ENCODE measurements at places on chromosomes 16 and 17.

DNA sequence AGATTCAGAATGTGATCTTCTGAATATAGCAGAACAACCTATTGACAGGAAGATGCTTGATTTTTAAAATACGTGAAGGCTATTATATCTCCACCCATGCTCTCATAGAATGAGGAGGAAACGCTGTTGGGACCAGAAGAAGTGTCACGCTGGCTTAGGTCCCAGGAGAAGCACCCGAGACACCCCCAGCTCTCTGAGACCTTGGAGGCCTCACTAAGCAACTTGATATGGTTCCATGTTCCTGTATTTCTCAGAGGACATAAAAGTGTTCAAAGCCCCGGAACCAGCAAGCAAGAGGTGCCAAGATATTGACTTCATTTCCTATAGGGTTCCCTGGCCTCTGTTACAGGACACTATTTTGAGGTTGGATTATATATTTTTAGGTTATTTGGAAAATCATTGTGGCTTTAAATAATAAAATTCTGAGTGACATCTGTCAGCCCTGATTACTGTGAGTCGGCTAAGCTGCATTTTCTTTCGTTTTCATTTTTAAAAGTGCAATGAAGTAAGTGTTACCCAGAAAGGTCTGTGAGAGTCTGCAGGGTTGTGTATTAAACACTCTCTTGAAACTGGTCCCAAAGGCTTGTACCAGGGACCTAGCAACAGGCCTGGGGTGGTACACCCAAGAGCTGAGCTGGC is 400.0 kb downstream of the SOX9 start:
- no peak for DNase-seq

GRCh38 chr17:21542991-21543390 is 149.3 kb upstream of the KCNJ18 start:
- no peak for DNase-seq

GRCh38 chr16:19245326-19245925 is 40.1 kb upstream of the CLEC19A start:
- DNase-seq = no peak

- DNase-seq = no peak
These were observed 27.7 kb upstream of the SLC46A1 start for GRCh38 chr17:28433721-28434120.

Measured in hematopoietic multipotent progenitor cell treated with erythropoietin and hydrocortisone succinate and interleukin-3 and kit ligand, for 15 days (in vitro differentiated cells).